ENCODE measurements at places on chromosomes 5 and 9.

- no peak for DNase-seq
Observed at GRCh38 chr5:34496260-34496691, 159.9 kb upstream of the RAI14 start.

GRCh38 chr5:130992095-130992494 is 173.0 kb downstream of the HINT1 start:
- no peak for DNase-seq

GRCh38 chr5:74123929-74124328 is 497.9 kb downstream of the ARHGEF28 start:
- DNase-seq, result no peak

GRCh38 chr9:13586587-13587374 is 307.3 kb upstream of the MPDZ start:
- no peak for DNase-seq

DNA sequence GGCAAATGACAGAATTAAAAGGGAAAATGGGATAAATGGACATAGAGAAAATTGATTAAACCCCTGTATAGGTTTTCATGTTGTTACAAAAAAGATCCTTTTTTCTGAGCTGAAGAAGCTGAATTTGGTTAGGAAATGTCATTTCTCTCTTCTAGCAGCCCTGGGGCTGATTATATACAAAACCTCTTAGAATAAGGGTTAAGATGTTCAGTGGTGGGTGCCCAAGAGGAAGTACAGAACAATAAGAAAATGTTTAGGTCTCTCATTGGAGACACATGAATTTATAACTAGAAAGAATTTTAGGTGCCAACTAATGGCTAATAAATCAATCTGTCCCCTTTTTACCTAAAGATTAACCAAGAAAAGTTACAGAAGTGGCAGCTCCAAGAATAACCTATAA is 14.2 kb downstream of the ABHD17B start:
- no peak for DNase-seq

DNA sequence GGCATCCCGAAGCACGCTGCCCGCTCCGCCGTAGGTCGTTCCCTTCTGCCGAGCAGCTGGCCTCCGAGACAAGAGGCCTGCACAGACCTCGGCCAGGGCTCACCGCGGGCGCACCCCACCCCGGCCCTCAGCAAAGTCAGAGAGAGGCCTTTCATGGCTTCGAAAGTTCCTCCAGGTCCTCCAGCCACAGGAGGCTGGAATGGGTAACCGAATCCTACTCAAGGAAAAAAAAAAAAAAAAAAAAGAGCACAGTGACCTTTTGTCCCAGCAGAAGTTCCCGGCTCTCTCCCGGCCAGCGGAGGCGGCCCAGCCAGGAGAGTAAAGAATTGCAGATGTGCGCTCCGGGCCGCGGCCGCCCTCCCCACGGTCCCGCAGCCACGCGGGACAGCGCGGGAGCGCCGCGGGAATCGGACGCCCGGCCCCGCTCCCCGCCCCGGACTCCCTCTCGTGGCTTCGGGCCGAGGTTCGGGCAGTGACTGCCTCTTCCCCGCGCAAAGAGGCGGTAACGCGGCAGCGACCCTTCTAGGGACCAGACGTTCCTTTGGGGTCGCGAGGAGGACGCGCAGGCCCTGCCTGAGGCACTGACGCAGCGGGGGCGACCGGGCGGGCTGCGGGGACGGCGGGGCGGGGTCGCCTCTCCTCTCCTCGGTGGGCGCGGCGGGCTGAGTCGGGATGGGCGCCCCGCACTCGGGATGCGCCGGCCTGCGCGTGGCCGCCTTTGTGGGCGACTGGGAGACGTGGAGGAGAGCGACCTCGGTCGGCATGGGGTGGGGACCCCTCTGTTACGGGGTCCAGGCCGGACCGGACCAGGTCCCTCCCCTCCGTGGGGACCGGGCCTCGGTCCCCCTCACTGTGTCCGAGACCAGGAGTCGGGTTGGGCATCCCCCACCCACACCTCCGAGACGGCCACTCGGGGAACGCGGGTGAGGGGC is 754 bp downstream of the GFPT2 start:
- no peak for DNase-seq

- no peak for DNase-seq
Observed at GRCh38 chr5:31754741-31755675, 116.1 kb downstream of the PDZD2 start.

DNA sequence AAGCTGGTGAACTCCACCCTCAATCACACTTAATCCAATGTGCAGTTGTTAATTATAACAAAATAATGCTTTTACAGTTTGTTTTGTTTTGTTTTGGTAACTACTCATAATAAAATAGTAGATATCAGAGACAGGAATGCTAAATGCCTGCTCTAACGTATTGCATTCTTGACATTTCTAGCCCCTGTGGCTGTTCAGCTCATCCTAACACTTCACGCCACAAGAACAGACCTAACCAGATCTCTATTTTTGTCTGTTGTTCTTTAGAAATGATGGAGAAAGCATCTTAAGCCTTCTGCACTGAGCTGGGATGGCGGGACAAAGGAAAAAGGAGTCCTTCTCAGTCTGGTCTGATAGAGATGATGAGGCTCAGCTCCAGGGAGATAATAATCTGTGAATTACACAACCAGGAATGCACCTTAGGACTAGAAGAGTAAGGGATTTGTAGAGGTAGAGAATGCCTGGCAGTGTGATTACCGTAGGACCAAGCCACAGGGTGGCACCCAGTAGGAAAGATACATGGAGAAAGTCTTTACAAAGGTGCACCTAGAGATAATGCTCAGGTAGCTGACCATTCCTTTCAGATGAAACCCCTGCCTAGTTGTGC is 628.8 kb downstream of the PDE4D start:
- DNase-seq, result no peak

GRCh38 chr5:75034137-75034739 is 18.1 kb downstream of the GCNT4 start:
- no peak for DNase-seq

DNA sequence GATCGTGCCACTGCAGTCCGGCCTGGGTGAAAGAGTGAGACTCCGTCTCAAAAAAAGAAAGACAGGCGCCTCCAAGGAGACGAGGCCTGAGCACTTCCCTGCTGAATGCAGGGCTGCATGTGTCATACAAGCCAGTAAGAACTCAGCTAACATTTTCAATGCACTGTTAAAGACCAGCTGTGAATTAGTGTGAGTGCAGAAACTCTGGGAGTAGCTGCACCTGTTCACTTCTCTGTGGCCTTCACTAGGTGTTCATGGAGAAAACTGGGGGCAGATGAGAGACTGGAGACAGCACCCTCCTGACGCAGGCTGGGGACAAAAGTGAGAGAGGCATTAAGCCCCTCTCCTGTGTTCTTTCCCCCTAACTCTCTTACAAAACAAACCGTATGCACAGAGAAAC is 41.8 kb downstream of the FBXO10 start:
- DNase-seq, result no peak

DNA sequence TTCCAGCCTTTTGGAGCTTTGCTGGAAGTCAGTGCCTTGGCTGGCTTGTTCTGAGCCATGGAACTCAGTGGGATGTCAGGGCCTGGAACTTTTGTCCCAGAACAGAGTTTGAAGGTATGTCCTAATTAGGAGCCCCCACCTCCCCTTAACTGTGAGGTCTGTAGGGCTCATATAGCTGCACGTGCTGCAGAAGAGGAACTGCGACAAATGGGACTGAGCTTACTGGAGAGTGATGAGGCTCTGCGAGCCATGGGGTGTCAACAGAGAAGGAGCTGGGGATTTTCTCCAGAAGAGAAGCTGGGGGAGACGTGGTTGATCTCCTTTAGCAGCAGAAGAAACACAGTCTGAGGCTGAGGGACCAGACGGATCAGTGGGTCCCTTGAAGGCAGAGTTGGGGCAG is 10.9 kb downstream of the TMEM8B start:
- DNase-seq, result no peak

DNA sequence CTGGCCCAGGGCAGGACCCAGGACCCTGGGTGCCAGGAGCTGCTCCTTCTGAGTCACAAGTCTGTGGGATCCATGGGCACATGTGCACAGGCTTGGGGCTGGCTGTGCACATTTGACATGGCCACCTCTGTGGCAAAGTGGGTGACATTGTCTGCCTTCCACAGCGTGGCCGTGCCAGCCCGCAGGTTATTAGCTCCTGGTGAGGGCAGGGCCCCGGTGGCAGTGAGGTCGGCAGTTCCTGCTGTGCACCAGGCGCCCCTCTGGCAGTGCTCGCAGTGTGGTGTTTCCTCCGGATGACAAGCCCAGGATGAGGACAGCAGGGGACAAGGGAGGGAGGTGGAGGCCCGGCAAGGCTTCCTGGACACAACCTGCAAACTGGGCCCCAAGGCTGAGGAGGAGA is 60.5 kb downstream of the OLFM1 start:
- DNase-seq, result no peak

DNA sequence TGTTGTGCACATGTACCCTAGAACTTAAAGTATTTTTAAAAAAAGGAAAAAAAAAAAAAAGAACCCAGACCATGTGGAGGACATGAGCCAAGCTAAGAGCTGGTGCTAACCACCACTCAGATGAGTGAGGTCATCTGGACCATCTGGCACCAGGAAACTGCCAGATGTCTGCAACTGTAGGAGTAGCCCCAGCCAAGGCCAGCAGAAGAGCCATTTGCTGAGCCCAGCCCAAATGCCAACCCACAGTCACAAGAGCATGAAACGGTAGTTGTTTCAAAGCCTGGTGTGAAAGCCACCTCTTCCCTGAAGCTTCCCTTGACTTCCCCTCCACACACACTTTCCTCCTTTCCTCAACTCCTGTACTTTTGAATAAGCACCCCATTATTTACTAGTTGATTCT is 69.2 kb upstream of the FCN1 start:
- no peak for DNase-seq

DNA sequence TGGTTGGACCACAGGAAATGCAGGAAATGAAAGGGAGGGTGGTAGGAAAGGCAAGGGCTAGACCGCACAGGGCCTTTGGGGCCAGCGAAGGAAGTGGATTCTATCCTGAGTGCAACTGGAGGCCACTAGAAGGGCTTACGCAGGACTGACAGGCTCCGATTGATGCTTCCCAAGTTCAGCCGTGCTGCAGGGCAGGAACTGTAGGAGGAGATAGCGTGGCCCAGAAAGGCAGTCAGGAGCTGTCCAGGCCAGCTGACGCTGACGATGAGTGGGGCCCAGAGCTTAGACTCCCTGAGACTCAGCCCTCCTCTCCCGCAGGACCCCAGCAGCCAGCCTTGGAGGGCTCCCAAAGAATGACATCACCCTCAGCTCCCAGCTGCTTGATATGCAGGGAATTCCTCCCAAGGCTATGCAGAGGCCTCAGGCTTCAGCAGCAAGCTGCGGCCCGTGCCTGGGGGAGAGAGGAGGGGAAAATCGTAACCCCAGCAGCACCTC is 48.8 kb downstream of the KCNIP1 start:
- no peak for DNase-seq

GRCh38 chr5:39465097-39465496 is 40.3 kb upstream of the DAB2 start:
- no peak for DNase-seq

GRCh38 chr5:105680858-105681475 is 1989.8 kb downstream of the EFNA5 start:
- DNase-seq, result no peak

DNA sequence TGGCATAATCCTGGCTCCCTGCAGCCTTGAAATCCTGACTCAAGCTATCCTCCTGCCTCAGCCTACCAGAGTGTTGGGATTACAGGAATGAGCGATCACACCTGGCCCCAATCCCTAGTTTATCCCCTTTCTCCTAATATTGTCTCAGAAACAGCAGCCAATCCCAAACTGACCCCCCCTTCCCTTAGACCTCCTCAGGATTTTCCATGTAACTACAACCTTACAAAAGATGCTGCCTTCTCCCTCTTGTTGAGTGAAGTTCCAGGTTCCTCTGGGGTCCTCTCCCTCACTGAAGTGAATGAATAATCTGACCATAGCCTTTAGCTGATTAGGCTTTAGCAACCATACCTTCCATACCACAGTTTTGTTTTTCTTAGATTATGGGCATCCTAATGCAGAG is 25.9 kb upstream of the MSANTD3 start:
- no peak for DNase-seq

GRCh38 chr9:127248241-127248640 is 16.3 kb upstream of the GARNL3 start:
- DNase-seq, result no peak

- DNase-seq, result no peak
Observed at GRCh38 chr5:176174345-176175025, 63.7 kb upstream of the SIMC1 start.

DNA sequence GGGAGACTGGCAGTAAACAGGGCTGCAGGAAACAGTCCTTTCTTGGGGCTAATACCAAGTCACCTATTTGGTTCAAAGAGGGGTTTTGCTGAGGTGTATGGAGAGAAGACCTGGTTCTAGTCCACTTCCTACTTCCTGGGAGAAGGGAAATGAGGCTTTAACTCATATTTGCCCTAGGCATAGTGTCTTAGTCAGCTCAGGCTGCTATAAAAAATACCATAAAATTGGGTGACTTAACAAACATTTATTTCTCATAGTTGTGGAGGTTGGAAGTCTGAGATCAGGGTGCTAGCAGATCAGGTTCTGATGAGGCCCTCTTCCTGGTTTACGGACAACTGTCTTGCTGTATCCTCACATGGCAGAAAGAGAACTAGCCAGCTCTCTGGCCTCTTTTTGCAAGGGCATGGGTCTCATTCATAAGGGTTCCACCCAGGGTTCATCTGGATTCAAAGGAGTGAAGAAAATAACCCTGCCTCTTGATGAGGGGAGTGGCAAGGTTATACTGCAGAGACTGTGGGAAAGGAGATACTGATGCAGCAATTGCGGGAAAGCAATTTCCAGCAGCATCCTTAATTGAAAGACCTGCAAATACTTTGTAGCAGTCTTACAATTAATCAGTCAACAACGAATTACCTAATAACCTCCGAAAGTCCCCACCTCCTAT is 40.5 kb downstream of the ANKDD1B start:
- DNase-seq, result no peak

GRCh38 chr5:60141119-60141518 is 247.6 kb upstream of the PDE4D start:
- no peak for DNase-seq

DNA sequence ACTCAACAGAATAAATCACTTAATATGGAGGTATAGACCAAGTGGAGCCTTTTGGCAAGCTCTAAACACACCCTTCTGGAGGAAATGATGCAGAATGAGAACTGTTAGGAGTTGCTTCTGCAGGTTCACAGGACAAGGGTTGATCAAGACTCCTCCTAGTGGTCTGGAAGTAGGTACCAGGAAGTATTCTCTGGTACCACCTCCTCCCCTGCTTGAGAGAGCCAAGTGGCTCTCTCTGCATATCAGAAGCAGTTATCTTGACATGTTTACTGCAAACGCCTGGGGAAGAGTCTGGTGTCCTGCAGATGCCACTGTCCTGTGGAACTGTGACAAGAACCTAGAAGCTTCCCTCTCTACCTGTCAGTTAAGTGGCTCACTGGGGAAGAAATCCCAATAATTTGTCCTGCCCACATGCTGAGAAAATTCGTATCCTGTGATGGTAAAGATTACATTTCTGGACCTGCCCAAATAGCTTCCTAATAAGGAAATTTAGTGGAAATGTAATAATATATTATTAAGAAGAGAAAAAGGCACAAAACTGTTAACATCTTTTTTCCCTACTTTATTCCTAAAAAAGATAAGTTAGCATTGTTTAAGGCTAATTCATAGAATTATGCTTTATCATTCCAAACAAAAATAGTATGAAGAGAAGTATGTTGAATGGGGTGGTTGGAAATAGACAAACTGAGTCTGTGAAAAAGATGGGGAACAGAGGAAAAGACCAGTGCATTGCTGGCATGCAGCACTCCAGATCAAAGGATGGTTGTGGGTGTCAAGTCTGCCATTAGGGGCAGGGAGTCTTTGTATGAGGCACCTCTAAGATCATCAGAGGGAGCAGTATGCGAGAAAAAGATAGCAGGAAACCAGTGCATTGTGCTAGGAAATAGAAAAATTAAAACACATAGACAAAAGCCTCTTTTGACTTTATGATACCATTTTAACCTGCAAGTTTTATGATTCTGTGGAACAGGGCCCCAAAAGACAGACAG is 118.8 kb downstream of the CDC42SE2 start:
- no peak for DNase-seq

All from activated T-helper 1 cell treated with anti-CD3 and anti-CD28 coated beads, Interleukin-2, amount 50 U/mL, for 16 hours (primary cell).